Right cardiac atrium (tissue), 5 donors: ENCODE measurements at places on chromosomes 7 and 10. TPM values are rescaled to one million over a fixed set of nuclear protein-coding genes. Genes with fewer than 3 reads are reported as not detected.

GRCh38 chr10:96491303-96491702, 22.4 kb downstream of the TLL2 start:
- DNase-seq: no peak

DNA sequence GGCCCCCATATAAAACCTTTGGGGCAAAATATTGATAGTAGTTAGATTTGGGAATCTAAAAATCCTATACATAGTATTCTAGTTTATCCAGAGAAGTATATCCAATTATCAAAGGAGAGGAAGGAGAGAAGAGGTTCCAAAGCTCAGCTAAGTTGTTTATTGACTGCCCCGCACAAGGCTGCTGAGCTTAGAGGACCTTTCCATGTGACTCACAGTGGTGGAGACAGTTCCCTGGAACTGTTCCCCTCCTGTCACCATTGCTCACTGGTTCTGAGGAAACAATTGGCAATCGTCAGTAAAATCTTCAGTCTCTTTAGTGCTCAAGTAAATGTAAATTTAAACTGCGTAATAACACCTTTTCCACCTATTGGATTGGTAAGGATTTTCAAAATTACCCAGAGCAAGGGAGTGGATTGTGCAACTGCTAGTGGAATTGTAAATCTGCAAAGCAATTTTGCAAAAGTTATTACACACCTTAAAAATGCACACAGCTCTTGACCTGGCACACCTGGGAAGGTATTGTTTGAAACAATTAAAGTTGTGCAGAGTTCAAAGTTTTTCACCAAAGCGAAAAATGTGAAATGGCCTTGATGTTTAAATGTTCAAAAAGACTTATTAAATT, 63.1 kb downstream of the EEPD1 start:
- no peak for DNase-seq

GRCh38 chr7:112462236-112462635, 12.0 kb downstream of the IFRD1 start:
- no peak for DNase-seq

DNA sequence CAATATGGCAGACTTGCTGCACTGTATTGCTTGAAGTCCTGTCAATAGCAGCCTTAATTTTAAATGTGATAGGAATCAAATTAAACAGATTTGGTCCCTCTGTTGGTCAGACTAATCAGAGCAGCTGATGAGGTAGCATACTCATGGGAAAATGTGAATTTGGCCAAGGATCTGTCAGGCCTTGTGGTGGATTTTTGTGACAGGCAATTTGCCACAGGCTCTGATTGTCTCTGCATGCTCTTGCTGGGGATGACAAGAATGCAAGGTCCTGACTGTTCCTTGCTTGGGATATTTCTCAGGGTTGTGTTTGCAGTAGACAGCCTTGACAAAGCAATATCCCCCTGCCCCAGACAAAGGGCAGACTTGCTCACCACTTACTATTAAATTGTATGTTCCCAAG, 41.5 kb upstream of the GARS1 start:
- no peak for DNase-seq

DNA sequence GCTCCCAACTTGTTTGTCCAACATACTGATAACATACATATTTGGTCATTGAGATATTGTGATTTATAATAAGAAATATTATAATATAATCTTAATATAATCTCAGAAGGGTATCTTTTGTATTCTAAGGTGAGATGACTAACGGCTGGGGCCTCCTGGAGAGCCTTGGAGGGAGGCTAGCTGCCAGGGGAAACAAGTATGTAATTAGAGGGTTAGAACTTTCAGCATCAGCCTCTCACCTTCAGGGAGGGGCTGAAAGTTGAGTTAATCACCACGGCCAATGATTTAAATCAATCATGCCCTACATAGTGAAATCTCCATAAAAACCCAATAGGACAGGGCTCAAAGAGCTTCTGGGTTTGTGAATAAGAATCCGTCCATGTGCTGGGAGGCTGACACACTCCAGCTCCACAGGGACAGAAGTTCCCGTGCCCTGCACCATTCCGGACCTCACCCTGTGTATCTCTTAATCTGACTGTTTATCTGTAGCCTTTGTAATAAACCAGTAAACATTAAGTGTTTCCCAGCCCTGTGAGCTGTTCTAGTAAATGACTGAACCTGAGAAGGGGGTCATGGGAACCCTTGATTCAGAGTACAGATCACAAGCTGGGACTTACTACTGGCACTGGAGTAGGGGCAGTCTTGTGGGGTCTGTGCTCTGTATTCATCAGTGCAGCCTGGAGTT, 86.3 kb upstream of the STEAP1B start:
- DNase-seq: no peak

- no peak for DNase-seq
Observed at GRCh38 chr10:117547716-117548668, 5.4 kb downstream of the EMX2 start.

DNA sequence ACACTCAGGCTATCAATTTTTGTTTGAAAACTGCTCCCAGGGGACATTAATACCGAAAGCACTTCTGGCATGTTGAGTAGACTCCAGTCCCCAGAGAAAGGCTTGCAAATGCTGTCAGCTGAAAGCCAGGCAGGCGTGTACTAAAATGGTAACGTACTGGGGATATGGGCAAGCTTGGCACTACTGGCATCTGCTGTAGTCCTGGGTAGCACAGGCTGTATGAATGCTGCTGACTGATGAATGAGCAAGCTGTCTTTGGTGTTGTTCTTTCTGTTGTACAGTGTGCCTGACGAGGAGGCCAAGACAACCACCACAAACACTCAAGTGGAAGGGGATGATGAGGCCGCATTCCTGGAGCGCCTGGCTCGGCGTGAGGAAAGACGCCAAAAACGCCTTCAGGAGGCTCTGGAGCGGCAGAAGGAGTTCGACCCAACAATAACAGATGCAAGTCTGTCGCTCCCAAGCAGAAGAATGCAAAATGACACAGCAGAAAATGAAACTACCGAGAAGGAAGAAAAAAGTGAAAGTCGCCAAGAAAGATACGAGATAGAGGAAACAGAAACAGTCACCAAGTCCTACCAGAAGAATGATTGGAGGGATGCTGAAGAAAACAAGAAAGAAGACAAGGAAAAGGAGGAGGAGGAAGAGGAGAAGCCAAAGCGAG, 53.5 kb upstream of the AGBL3 start:
- DNase-seq: peak; percentile 72

GRCh38 chr10:126252884-126253610, 135.2 kb downstream of the ADAM12 start:
- no peak for DNase-seq

- DNase-seq: peak; percentile 89
Observed at GRCh38 chr7:131781-132482, 60.4 kb upstream of the FAM20C start.

- no peak for DNase-seq
Observed at GRCh38 chr7:55202150-55202913, 162.8 kb upstream of the LANCL2 start.

PNLIP gene
- polyA plus RNA-seq: not detected

GRCh38 chr7:73864981-73865711, 4.2 kb downstream of the TMEM270 start:
- no peak for DNase-seq

DNA sequence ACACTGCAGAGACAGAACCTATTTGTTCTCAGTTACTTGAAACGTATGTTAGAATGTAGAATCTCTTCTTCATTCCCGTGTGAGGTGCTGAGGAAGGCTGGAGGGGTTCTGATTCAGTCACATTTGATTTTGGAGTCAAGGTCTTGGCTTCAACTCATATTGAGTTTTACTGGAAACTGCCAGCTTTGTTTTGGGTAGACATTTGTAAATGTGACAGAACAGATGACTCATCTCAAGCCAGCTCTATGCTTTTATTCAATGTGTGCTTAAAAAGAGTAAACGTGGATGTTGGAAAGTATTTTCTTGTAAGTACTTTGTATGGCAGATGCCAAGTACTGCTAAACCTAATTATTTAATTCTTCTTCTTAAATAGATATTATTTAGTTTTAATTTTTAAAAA, 780.8 kb upstream of the C7orf33 start:
- DNase-seq: no peak

DNA sequence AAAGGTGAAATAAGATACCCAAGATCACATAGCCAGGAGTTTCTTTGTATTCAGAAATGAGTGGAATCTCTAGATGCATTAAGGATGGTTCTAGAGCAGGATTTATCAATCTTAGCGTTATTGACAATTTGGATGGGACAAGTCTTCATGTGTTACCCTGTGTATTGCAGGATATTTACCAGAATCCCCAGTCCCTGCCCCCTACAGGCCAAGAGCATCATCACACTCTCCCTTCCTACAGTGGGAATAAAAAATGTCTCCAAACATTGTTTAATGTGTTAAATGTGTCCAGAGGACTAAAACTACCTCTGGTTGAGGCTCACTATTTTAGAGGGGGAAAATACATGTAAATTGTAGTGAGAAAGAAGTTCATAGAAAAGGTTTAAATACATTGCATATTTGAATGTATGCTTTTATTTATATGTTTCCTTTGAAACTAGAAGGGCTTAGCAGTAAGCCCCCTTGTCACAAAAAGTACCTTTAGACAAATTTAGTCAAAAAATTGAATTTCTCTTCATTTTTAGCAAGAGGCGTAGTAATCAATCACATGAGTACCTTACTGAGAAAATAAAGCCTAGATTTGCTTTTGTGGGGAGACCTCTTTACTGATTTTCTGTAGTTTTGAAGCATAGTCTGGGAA, 141.2 kb downstream of the MLLT10 start:
- DNase-seq: peak; percentile 53

DNA sequence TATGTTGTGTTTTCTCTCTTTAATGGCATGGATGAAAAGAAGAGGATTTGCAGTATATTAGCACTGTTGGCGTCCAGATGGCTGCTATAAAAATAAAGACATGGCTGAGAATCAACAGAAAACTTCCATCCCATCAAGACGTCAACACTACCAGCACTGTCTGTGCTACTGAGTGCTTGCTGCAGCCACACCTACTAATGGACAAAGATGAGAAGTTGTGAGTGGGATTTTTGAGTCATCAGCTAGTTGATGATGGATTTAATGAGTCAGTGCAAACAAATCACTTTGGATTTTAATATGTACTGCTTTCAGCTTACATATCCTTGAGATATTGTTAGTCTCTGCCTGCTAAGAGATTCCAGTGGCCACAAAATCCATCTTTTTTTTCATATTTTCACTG, 631.0 kb upstream of the ANKRD30A start:
- DNase-seq: no peak

DNA sequence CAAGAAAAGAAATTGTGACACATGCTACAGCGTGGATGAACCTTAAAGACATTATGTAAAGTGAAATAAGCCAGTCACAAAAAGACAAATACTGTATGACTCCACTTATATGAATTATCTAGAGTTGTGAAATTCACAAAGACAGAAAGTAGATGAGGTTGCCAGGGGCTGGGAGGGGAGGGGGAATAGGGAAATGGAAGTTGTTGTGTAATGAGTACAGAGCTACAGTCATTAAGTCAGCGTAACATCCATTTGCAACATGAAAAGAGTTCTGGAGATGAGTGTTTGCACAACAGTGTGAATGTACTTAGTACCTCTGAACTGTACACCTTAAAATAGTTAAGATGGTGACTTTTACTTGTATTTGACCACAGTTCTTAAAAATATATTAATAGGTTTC, 112.1 kb upstream of the CDK1 start:
- peak; percentile 19 for DNase-seq

DNA sequence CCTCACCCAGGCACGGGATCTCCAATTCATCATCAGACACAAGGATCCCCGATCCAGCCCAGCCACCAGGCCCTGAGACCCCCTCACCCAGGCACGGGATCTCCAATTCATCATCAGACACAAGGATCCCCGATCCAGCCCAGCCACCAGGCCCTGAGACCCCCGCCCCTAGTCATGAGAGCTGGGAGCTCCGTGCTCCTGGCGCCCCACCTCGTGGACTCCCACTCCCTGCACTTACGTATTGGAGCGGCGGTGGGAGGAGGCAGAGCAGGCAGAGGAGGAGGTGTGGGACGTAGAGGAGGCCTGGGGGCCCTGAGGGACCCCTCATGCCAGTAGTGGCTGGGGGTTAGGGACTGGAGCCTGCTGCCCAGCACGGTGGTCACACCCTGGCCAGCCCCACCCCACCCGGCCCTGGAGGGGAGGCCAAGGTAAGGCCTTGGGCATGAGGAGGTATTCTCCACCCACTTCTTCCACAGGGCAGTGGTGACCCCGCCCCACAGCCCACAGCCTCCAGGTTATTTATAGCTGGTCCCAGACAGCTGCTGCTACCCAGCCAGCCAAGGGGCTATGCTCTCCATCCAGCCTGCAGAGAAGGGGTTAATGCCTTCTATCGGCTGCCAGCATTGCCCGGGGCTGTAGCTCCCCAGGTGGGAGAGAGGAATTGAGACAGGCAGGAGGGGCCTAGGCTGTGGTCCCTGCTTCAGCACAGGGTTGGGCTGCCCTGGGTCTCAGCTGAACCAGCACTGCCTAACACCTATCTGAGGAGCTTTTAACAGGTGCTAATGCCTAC, 17.6 kb upstream of the CRHR2 start:
- DNase-seq: no peak

GRCh38 chr7:109295158-109295557, 725.5 kb downstream of the DNAJB9 start:
- DNase-seq: no peak

DNA sequence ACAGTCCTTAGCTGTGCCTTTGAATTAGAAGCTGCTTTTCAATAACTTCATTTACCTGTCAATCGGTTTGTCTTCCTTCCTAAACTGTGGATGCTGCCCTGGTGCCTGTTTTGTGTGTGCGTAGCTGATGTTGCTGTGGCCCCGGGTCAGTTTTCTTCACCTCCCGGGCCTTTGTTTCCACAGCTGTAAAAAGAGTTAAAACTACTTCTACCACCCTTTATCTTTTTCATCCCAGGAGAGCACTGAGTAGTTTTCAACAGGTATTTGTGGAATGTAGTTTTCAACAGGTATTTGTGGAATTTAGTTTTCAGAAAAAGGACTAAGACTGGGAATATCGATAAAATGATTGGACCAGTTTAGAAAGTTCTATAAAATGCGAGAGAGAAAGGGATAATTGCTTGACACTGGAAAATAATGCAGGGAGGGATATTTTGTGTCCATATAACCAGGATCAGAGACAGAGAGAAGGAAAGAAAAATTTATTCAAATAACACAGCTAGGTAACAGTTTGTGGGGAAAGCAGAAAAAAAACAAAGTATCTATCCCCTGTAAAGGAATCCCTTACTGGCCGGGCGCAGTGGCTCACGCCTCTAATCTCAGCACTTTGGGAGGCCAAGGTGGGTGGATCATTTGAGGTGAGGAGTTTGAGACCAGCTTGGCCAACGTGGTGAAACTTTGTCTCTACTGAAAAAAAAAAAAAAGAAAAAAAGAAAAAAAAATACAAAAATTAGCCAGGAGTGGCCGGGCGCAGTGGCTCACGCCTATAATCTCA, 15.9 kb upstream of the IGF2BP3 start:
- DNase-seq: no peak

DNA sequence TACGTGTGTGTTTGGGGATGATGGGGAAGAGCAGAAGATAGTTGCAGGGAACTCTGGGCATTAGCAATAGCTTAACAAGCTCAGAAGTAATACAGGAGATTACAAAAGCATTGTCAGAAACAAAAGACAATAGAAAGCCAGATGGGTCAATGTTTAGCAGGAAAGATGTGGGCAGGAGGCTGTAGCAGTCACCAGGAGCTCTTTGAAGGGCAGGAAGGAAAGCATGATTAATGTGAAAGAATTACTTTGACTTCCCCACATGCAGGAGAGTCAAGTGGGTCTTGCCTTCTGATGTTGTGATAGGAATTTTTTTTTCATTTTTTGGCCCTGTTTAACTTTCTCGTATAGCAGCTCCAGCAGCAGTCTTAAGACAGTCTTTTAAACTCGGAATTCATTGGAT, 6.0 kb upstream of the SMNDC1 start:
- no peak for DNase-seq
